Stimulated activated CD8-positive, alpha-beta memory T cell treated with anti-CD3 and anti-CD28 coated beads, Interleukin-7, amount 100 ng/mL, for 1 hour (primary cell): ENCODE measurements at places on chromosomes 1 and 21.

DNA sequence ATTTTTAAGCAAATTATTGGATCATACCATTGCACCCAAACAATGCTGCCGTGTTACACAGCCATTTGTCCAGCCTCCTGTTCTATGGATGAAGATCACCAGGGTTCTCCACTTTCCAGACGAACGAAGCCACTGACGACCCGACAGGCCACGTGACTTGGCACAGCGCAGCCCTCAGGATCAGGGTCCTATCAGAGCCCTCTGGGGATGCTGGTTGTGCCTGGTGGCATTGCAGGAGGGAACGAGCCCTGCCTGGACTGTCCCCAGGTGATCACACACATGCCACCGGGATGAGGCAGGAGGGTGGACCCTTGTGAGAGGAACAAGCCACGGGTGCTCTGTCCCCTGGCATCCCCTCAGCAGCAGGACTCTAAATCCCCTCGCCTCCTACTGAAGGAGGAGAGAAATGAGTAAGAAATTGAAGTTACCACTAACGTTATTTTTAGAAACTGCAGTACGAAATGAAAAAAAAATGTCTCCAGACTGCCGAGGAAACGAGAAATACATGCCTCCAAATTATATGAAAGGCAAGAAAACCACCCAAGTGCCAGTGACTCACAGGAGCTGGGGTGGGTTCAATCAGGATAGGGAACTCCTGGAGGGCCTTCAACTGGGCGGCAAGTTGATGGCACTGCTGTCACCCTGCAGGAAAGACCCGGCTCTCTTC, 58.7 kb upstream of the PDE9A start:
- DNase-seq, result no peak

DNA sequence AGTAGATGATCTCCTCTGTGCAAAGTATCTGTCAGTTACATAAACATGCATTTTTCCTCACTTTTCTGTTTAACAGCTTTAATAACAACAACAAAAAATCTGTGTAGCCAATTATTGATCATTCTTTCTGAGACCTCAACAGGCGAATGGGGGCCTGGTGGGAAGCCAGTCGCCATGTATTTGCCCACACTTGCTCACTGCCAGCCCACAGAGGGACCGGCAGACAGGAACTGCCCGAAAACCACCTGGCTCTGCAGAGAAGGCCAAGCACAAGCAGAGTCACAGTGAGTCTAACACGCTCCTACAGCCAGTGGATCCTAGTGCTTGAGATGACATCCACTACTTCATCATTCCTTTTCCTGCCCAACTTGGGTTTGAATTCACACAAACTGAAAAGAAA, 56.1 kb downstream of the NPHP4 start:
- no peak for DNase-seq

DNA sequence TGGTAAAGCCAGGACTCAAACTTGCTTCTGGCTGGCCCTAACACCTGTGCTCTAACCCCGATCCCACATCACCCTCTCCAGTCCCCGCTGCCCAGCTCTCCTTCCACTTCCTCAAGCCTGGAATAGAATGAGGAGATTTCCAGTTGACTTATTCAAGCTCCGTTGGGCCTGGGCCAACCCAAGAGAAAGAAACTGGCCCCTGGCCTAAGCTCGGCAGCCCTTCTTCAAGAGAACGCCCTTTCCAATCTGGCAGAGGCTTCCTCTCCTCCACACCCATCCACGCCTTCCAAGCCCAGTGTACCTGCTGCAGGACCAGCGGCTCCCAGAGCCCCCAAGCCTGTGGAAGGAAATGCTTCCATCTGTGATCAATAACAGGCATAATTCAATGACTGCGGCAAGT, 51.9 kb downstream of the LRRN2 start:
- DNase-seq, result no peak

- no peak for DNase-seq
Measured at GRCh38 chr1:33275195-33275594, 18.9 kb downstream of the ZNF362 start.

- no peak for DNase-seq
Measured at GRCh38 chr1:229869687-229870086, 197.4 kb upstream of the GALNT2 start.

DNA sequence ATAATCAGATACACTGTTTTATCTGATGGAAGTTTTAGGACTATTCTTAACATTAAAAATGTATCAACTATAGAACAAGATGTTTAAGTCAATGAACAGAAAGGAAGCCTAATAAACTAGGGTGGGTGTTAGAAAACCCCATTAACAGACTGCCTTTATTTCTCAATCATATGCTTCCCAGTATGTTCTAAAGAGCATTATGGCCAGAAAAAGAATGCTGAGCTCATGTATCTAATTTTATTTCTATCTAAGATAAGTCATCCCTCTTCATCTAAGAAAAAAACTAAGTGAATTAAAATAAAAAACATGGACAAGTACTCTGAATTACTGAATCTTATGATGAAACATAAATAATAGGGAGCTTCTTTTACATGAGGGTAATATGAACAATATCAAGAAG, 86.5 kb upstream of the TTC39A start:
- DNase-seq, result no peak

DNA sequence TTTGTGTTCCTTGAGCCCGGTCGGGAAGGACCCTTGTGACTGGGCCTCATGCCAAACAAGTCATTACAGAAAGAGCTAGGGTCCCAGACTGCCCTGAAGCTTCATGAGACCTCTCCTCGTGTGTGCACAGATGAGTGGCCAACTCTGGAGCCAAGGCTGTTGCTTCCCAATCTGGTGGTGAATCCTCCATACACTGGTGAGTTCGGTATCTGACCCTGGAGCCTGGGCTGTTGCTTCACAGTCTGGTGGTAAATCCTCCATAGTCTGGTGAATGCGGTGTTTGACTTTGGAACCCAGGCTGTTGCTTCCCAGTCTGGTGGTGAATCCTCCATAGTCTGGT, 737.8 kb downstream of the MATN1 start:
- DNase-seq, result no peak

DNA sequence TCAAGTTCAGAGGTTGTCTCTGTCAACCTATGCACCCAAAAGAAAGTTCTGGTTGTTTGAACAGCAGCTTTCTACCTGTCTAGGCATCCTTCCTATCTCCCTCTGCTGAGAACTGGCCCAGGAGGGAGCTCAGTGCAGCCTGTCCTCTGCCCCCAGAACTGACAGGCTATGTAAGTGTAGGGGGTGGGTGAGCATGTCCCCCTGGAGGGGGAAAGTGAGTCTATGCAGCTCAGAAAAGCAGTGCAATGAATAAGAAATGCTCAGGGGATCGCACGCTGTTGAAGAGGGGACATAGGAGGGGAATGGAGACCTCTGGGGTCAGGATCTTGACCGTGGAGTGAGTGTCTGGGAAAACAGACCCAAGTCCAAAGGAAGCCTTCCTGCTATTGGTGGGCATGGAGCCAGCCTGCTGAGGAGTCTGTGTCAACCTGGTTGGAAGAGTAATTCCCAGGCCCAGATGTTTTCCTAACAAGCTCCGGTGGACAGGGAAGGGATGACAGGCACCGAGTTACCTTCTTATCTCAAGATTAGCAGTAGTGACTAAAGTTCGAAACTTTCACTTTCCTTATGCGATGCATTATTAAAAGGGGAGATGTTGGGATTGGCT, 26.1 kb upstream of the FHAD1 start:
- no peak for DNase-seq

GRCh38 chr1:39508266-39508665, 16.8 kb downstream of the BMP8A start:
- no peak for DNase-seq

GRCh38 chr21:18204931-18205330, 39.7 kb upstream of the CHODL start:
- DNase-seq, result no peak

- no peak for DNase-seq
Measured at GRCh38 chr1:41708332-41708731, 210.4 kb downstream of the HIVEP3 start.

DNA sequence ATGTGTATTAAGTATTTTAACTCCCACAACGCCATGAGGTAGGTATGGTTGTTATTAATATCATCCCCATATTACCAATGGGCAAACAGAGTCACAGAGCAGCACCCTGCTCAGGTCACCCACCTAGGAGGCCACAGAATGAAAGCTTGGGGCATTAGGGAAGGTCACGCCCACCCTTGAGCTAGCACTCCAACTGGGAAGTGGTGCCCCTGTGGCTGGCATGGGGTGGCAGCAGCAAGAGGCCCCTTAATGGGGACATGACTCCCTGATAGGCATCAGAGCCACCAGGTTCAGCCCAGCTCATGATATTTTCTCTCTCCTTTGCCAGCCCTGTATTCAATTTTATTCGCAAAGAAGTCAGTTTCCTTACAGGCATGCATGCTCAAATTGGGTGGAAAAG, 90.6 kb downstream of the DMRTB1 start:
- no peak for DNase-seq

DNA sequence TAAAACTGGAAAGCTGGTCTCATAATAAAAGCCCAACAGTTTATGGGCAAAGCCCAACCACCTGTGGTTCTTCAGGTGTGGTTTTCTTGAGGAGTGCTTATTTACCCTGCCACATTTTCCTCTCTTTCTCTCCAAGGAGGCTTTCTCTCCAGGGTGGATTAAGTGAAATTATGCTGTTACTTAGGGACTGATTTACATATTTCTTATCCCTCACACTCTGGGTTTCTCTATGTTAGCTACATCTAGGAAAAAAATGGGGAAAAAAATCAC, 4.8 kb downstream of the TBX19 start:
- DNase-seq, result no peak

DNA sequence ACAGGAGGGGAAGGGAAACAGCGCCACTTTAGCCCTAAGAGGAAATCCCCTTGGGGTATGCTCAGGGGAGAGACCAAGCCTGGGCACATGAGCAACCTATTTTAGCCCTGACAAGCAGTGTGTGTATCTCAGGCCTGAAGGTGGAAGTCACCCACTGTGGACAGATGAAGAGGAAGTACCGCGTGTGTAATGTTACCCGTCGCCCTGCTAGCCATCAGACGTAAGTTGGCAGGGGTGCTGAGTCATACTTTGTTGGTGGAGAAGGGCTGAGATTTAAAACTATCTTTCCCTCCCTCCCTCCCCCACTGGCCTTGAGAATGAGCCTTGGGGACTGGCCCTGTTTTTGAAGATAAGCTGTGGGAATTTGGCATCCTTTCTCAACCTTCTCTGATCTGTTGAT, 11.2 kb downstream of the AGO1 start:
- DNase-seq, result no peak

GRCh38 chr1:204363335-204364114, 3.8 kb upstream of the PLEKHA6 start:
- DNase-seq, result peak; percentile 38

DNA sequence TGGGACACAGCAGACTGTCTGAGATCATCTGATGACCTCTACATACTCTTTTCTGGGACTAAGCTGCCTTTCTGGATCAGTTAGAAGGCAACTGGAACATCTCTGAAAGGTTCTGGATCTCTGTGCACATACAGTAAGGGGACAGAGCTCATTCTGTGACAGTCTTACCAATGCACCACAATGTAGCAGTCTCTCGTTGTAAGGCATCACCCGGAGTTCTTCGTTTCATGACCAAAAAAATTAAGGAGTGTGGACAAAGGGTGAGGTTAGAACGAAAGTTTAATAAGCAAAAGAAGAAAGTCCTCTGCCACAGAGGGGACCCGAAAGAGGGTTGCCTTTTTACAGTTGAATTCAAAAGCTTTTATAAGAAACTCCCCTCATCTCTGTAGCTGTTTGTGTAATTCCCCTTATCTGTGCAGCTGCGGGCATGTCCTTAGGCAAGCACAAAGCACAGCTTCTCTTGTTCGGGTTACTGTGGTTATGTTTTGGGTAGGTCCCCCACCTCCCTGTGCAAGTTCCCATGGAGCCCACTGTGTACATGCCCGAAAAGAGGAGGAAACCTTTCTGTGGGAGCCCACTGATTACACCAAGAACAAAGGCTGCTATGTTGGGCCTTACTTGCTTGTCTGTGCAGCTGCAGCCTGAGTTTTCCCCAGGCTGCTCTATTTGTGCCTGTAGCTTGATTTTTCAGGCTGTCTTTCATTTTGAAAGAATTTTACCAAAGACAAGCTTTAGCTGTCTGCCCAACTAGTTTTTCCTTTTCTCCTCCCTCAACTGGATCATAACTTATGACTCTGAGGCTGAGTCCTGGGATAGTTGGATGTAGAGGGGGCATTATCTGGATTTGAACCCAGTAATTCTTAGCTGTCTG, 53.1 kb upstream of the CACNA1E start:
- no peak for DNase-seq

DNA sequence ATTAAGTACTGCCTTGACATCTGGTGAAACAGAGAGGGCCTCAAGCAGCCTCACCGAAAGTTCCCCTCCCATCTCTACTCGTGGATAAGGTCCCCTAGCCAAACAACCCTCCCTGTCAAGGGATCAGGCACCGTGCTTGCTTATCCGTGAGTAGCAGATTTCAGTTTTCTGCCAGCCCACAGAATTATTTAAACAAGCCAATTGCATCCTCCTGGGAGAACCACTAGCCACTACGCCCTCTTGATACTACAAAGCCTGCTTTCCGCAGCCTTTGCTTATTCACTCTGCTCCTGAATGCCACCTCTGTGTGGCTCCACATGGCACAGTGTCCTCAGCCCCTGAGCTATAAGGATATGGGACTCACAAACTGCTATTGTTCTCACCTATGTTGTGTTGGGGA, 5.9 kb upstream of the TFF2 start:
- no peak for DNase-seq

- no peak for DNase-seq
Measured at GRCh38 chr1:87202451-87202850, 126.2 kb upstream of the LMO4 start.

DNA sequence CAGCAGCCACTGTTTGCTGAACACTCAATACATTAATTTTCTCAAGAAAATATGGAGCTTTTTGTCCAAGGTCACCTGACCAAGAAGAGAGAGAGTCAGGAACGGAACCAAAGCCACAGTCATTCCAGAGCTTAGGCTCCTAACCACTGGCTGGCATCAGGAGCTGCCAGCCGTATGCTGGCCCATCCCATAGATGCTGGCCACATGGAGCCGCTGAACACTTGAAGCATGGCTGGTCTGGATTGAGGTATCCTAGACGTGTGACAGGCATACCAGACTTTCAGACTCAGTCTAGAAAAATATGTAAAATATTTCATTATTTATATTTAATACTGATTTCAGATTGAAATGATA, 458.7 kb downstream of the MATN1 start:
- no peak for DNase-seq

DNA sequence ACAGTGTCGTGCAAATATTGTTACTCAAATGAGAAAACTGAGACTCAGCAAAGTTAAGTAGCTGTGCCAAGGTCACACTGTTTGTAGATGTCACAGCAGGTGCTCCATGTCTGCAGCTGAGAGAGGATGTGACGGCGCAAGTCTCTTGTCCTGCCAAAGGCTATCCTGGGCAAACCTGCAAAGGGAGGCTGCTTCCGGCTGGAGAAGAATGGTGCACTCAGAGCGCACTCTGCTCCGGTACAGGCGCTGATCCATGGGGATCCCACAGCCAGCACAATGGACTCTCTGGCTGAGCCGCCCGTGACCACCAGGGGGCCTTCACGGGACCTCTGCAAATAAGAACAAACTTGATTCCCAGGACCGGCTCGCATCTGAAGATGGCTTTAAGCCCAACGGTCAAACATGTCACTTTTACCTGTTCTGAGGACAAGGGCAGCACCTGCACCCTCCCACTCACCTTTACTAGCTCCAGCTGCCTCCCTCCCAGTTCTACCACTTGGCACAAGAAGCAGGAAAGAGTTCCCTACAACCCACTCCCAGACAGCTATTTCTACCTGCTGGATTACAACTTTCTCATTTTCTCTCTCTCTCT, 21.9 kb downstream of the RD3 start:
- DNase-seq, result no peak
